ENCODE measurements at places on chromosomes 7 and 10.

GRCh38 chr7:107501593-107501992 lies 31.7 kb downstream of the GPR22 start:
- DNase-seq = peak; percentile 4

DNA sequence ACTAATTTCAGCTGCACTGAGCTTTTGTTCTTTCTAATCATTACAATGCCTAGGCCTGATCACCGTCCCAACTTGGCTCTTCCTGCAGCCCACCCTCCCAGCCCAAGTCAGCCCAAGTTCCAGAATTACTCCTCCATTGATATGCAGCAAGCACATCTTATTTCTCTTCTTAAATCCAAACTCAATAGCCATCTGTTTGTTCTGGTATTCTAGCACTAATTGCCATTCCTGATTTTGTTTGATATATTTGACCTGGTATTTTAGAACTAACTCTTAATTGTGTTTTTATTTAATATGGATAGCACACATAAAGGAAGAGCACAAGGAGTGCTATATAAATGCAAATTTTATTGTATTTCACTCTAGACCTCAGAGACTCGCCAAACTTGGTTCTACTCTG lies 241.2 kb downstream of the SKIDA1 start:
- no peak for DNase-seq

- peak; percentile 94 for DNase-seq
Measured at GRCh38 chr7:54758702-54759592, at the start of gene SEC61G. SEC61G (minus strand) TSS chr7:54759211; CDS start chr7:54757588, 1,623 bp downstream.

DNA sequence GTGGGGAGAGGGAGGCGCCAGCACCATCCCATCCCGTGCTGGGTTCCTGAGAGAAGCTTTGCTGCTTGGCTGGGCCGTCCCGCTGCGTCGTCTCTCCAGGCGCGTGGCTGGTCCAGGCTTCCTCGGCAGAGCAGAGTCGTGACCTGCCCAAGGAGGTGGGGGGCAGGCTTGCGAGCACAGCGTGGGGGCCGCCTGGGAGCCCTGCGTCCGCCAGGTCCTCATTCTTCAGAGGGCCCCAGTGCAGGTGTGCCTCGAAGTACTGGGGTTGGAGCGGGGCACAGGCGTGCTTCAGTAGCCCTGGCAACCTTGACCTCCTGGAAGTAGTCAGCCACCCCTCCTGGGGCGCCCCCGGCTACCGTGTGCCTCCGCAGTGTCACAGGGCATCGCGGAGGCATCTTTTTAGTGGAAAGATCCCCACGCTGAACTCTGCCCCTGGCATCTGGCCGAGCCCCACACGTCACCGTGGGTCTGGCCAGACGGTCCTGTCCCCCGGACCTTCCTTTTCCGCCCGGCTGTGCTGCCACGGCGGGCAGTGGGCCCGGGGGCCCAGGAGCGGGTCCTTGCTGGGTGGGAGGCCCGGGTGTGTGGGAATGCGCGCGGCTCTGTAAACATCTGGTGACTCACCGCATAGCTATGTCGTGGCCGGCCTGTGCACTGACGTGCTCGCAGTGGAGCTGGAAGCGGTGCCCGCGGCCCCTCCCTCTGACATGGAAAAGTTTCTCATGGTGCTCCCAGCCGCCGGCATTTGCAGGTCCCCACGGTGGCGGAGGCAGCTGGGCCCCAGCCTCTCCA lies 6.4 kb downstream of the MAFK start:
- no peak for DNase-seq

Data from NCI-H1105 treated with DMSO at 0.1 percent for 48 hours (cell line).